ENCODE measurements at places on chromosomes 13 and 19.
A peak's percentile ranks its signal among the peaks of the same experiment; 100 is the strongest.

DNA sequence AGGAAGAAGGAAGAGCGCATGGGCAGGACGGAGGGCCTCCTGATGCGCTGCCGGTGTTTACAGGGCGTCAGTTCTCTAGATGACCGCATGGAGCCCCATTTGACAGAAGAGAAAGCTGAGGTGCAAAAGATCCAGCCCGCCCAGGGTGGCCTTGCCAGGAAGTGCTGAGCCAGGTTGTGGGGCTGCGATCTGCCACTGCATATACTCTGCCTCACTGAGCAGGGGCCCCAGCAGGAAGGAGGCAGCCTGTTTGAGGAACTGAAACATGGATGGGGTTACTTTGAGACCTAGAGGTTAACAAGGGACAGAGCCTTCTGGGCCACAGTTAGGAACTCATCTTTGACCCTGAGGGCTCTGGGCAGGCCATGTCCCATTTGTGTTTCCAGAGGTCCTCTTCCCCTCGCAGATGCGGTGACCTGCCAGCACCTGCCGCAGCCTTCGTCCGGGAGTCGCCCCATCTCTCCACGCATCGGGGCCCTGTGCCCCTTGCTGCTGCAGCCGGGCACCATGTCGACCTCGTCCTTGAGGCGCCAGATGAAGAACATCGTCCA is 3.2 kb downstream of the EPN1 start:
- DNase-seq, result no peak

GRCh38 chr19:19505669-19506326 is 9.6 kb downstream of the TSSK6 start:
- DNase-seq, result no peak

GRCh38 chr19:35986664-35987570 is 8.1 kb upstream of the SDHAF1 start:
- DNase-seq, result peak; percentile 59

GRCh38 chr19:30606114-30607050 is 234.2 kb downstream of the ZNF536 start:
- DNase-seq, result no peak

DNA sequence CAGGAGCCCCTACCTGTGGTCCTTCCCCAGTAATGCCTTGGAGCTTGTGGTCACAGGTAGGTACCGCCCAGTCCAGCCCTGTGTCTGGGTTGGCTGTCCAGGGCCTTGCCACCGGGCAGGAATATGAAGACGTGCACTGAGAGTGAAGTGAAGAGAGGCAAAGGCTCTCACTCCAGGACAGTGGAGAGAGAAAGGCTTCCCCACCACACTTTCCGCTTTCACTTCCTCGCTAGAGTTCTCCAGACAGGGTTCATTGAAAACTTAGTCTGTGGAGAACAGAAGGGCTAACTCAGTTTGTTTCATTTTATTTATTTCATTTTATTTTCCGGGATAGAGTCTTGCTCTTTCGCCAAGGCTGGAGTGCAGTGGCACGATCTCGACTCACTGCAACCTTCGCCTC is 14.2 kb downstream of the FCAR start:
- DNase-seq, result no peak

GRCh38 chr13:104832231-104832630 is 1703.2 kb downstream of the EFNB2 start:
- no peak for DNase-seq

GRCh38 chr19:5097331-5097930 is 128.5 kb downstream of the KDM4B start:
- no peak for DNase-seq

DNA sequence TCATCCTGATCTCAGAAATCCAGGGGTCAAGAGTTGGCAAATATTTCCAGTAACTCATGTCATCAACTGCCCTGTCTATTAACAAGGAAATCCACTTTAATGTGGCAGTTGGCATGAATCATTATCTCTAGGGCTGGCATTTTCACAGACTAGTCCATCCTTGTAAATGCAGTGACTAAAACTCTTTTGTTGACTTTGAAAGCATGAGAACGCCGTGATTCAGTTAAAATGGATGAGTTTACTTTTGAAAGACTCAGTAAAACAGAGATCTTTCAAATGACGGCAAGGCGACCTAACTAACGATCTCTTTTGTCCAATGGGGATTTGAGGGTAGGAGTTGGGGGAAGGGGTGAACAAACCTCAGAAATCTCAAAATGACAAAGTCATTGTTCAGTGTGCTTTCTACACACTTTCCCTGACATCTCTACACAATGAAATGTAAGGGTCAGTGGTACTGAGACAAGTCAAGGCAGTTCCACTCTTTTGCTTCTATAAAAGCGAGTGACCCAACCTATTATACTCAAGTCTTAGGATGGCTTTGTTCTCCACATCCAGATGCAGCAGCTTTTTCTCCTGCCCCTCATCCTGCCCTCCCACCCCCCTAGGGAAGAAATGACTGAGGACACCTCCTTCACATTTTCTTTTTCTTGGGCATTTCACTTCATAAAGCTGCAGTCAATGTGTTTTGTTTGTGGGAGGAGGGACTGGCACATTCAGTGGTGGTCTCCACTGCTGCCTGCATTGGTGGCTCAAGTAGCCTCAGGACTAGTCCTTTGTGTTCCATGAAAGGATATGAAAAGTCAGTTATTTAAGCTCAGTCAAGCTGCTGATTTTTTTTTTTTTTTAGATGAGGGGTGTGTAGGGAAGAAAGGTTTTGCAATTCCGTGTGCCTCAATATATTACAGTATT is 200.5 kb downstream of the ABCC4 start:
- no peak for DNase-seq

GRCh38 chr13:113427562-113428468 is 25.5 kb downstream of the ADPRHL1 start:
- DNase-seq, result no peak

DNA sequence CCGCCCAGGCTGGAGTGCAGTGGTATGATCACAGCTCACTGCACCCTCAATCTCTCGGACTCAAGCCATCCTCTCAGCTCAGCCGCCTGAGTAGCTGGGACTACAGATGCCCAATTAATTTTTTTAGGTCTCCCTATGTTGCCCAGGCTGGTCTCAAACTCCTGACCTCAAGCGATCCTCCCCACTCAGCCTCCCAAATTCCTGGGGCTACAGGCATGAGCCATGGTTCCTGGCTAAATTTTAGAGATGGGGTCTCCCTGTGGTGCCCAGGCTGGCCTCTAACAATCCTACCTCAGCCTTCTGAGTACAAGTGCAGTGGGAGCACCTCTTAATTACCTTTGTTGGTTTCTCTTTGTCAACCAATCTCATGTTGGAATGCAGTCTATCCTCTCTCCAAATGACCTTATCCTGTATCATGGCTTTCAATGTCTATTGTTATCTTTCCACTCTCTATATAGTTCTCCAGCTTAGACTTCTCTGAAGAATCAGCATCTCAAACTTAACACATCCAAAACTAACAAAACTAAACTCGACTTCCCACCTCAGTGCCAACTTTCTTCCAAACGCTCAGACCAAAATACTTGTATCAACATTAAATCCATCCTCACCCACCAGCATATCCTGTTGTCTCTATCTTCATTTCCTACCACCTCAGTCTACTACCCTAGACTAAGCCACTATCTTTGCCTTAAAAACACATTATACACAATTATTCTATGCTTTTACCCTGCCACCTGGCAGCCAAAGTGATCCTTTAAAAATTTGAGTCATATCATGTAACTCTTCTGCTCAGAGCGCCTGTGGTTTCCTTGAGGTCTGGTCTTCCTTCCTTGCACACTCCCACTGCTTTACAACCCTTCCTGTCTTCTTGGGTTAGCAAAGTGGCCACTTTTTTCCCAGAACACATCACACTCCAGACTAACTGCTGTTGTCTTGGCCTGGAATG is 6.7 kb downstream of the TPT1 start:
- no peak for DNase-seq

- no peak for DNase-seq
These were observed 1.2 kb downstream of the ITPKC start for GRCh38 chr19:40717880-40718773.

DNA sequence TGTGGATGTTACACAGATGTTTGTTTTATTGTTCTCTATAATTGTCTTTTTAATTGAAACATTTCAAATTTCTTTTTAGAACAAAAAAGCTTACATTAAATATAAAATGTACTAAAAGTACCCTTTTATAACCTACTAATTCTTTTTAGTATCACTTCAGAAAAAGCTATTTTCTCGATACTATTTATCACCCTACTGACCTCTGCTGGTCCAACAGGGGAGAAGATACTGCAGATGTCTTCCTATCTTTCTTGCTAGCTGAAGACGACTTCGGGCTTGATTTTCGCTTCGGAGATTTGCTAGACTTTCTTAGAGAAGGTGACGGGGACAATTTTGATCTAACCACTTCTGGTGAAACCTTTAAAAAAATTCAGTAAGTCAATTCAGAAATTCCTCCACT is 42.4 kb downstream of the ZC3H13 start:
- no peak for DNase-seq
